Stimulated activated CD4-positive, alpha-beta T cell treated with anti-CD3 and anti-CD28 coated beads, TNF-alpha, amount 100 ng/mL, for 48 hours (primary cell): ENCODE measurements at places on chromosomes 16 and 17.

GRCh38 chr17:40015998-40016985 is 1.1 kb downstream of the CSF3 start:
- DNase-seq = no peak

- DNase-seq = no peak
These were observed 99.2 kb upstream of the ZNF750 start for GRCh38 chr17:82938873-82939620.

- DNase-seq = no peak
These were observed 45.8 kb upstream of the CACNG5 start for GRCh38 chr17:66789093-66789492.

- DNase-seq = no peak
These were observed 3.9 kb upstream of the C17orf99 start for GRCh38 chr17:78142119-78142861.

DNA sequence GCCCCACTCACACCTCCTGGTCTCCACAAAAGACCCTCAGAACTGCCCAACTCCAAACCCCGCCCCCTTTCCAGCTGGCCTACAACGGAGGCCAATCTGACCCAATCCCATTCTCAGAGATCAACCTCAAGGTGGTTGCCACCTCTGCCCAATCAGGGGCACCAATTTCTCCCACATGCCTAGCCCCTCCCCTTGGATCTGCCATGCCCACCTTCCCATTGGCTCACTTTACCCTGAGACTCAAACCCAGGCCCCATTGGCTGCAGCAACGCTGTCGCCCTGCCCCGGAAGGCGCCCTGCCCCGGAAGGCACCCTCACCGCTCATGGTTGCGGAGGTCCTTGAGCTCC is 10.6 kb downstream of the ZNF668 start:
- no peak for DNase-seq

DNA sequence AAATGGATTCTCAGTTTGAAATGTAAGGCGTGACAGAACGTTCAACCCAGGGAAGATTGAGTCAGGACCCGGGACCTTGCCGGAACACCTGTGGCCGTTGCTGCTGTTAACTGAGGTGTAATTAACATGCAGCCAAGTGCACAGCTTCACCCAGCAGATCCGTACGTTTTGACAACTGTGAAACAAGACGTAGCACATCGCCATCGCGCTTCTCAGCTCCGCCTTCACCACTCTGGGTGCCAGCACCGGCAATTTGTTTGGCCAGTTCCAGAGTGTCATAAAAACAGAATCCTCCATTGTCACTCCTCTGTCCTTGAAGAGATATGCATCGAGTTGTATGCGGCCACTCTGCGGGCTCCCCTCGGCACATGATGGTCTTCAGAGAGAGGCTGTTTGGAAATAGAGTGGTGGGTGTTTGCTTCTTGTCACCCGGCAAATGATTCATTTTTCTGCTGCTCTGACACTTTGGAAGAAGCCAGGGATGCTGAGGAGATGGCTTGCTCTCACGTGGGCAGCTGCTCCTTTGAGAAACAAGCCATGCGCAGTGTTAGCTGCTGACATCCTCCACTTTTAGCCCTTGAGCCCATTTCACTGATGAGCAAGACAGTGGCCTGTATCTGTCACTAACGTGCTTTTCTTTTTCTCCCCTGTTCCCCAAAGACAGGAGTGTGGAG is 22.6 kb downstream of the NAA60 start:
- no peak for DNase-seq

DNA sequence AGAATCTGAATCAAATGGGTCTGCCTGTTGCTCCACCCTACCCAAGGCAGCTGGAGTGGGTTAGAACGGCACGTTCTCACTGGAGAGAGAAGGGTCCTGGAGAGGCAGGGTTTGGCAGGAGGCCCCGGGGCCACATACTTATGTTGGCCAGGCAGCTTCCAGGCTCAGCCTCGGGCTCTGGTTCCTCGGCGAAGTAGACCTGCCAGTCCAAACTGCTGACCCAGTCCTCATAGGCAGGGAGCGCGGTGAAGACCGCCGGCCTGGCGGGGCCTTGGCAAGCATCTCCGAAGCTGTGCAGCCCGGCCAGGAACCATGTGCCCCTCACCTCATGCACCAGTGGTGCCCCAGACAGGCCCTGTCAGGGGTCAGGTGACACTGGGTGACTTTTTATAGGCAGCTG is 4.8 kb downstream of the PRSS53 start:
- DNase-seq = no peak

- DNase-seq = no peak
These were observed 2.7 kb downstream of the N4BP1 start for GRCh38 chr16:48607056-48607825.

DNA sequence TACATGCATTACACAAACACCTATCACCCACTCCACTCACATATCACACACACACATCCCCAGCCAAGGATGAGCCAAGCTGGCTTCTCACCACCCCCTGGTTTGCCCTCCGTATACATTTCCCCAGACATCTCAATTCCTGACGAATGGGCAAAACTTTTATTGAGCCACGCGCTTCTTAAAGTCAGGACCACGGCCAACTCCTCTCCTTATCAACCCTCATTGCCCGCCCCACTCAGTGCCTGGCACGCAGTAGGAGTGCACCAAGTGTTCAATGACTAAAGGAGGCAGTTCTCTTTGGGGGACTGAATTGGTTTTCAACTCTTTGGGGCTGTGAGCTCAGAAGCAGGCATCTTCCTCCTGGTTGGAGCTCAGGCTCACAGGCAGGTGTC is 22.5 kb upstream of the C16orf78 start:
- no peak for DNase-seq

DNA sequence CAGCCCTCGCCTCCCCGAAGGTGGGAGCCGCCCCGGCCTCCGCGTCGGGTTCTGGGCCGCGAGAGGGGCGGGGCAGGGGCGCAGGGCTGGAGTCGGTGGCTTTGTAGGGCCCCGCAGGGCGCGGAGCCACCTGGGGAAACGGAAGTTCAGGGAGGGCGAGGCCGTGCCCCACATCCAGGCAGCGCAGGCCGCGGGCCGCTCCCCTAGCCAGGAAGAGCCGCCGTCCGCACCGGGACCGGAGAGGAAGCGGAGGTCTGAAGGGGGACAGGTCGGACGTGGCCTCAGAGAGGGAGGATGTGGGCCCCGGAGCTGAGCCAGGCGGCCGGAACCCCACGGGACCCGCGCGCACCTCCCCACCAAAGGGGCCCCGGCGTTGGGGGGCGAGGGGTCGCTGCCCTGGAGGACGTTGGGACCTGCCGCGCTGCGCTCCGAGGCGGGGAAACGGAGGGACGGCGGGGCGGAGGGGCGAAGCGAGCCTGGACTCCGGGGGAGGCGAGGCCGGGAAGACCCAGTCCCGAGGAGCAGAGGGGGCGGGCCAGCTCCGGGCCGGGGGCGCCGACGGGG is 482 bp upstream of the SLC16A3 start:
- no peak for DNase-seq

GRCh38 chr16:72475688-72476087 is 303.7 kb upstream of the PMFBP1 start:
- DNase-seq = no peak

- no peak for DNase-seq
These were observed 56.2 kb upstream of the ELAC2 start for GRCh38 chr17:13074026-13074425.

DNA sequence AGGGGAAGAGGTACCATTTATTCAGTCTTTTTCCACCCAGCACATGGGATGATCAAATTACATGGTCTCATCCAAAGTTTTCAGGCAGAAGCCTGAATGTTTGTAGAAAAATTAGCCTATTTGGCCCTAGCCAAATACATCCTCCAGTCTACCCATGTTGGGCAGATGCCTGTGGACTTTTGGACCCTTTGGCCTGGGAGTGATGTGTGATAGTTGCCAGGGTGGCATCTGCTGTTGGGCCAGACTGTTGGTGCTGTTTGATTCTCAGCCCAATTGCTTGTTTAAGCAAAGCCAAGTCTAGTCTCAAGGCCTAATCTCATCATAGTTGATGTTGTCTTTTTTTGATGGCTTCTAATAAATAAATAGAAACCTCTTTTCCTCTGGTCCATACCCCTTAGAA is 419.0 kb downstream of the CDH13 start:
- DNase-seq = no peak

DNA sequence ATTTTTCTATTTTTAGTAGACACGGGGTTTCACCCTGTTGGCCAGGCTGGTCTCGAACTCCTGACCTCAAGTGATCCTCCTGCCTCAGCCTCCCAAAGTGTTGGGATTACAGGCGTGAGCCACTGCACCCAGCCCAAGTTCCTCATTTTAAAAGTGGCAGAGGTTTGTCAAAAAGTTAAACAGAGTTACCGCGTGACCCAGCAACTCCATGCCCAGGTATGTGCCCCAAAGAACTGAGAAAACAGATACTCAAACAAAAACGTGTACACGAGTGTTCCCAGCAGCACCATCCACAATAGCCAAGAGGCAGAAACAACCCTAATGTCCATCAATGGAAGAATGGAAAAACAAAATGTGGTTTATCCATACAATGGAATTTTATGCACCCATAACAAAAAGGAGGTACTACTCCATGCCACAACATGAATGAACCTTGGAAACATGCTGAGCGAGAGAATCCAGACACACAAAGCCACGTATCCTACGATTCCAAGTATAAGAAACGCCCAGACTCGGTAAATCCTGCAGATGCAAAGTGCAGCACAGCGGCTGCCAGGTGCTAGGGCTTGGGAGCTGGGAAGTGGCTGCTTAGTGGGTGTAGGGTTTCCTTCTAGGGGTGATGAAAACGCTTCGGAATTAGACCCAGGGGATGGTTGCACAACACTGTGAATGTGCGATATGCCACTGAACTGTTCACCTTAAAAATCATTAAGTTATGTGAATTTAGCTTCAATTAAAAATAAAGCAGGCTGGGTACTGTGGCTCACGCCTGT is 24.8 kb downstream of the ADCY9 start:
- DNase-seq = no peak

DNA sequence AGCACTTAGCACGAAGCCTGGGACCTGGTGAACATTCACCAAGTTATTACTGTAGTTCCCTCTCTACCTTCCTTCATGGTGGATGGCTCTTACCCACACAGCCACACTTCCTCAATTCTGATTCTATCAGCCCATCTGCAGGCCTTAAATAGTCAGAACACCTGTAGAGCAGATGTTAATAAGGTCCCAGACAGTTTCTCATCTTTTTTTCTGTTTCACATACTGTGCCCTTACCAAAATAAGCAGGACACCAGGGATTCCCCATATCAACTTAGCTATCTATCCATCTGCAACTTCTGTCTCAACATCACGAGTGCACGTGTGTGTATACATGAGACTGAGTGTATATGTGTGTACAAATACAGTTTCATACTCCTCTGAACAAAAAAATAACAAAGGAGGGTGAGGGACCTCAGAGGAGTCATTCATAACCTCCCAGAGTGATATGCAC is 2.8 kb downstream of the RECQL5 start:
- DNase-seq = no peak

- no peak for DNase-seq
These were observed 1.3 kb downstream of the RASL10B start for GRCh38 chr17:35732806-35733136.

DNA sequence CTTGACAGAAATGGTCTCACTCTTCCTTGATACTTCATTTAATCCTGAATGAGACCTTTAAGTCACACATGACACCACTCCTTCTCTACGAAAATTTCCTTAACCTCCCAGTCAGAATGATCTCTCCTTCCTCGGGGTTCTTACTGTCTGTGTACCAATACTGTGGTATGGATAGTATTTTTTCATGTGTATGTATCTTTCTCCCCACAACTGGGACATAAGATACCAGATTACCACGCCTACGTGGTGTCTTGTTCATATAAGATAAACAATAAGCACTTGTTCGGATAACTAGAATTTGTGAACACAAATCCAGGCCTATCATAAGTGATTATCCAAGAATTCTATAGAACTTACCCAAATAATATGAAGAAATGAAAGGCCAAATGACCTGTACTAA is 11.3 kb downstream of the NUP88 start:
- DNase-seq = no peak

DNA sequence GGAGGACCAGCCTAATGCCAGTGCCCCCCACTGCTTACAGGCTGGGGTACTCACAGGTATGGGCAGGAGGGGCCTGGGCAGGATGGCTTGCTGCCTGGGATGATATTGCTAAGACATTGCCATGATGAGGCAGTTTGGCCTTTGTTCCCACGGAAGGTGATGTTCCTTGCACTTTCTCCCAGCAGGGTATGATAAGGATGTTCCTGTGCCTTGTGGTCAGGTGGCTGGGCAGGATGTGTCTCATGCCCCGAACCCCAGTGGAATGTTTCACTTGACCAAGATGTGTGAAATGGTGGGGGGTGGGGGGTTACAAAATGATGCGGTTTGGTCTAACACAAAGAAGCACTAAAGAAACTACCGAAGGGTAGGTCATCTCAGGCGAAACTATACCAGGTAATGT is 337.8 kb upstream of the ZFHX3 start:
- no peak for DNase-seq

- no peak for DNase-seq
These were observed 9.2 kb downstream of the LUC7L start for GRCh38 chr16:220021-220420.
